Adipocyte (in vitro differentiated cells): ENCODE measurements at places on chromosomes 2 and 18.

DNA sequence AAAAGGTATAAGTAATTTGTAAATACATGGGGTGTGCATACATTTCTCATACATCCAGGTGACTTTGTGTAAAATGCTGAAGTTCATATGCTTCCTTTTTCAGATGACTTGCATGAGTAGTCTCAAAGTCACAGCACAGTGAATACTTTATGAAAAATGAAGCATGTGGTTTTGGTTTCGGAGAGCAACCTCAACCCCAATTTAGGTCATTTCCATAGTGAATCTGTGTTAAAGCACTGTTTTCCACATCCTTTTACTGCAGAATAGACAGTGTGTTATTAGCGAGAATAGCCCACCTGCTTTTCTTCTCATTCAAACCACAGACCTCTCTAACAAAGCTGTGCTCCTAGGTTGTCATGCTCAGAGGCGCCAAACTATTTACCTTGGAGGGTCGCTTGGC lies 204.4 kb upstream of the RASGRP3 start:
- peak; percentile 53 for DNase-seq

GRCh38 chr18:410047-410455 lies 90.5 kb downstream of the COLEC12 start:
- DNase-seq, result no peak

- DNase-seq, result no peak
These were observed 245.3 kb downstream of the TMEM182 start for GRCh38 chr2:103007086-103007485.

GRCh38 chr2:129849559-129850160 lies 129.8 kb upstream of the RAB6C start:
- DNase-seq, result peak; percentile 91

DNA sequence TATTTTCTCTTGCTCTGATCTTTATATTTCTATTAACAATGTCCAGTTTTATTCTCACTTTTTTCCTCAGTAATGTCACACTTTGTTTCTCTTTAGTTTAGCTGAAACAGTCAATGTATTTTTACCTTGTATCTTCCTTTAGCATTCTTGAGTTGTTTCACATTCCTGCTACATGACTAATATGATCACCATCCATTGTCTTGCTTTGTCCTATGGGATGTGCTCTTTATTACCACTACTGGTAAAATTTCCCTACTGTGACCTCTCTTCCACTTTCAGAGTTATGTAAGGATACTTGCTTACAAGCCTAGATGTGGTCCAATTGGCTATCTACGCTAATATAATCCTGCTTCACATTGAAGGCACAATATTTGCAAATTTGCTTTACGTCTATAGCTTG lies 457.9 kb downstream of the PIK3C3 start:
- no peak for DNase-seq

DNA sequence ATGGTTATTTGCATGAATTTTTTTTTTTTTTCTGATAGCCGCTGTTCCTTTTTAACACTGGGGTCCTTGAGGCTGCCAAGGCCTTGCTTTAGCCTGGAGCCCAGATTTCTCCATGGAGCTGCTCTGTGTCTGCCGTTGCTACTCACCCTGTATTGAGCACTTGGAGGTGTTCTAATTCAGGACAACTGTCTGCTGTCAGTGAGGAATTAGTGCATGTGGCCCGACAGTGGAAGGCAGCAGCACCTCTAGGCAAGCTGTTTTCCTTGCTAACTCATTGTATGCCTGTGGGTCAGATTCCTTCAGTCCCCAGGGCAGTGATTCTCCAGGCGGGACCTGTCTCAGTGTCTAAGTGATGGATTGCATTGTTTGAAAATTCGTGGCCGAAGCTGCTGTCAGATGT lies 147.7 kb upstream of the DPP10 start:
- DNase-seq, result no peak

DNA sequence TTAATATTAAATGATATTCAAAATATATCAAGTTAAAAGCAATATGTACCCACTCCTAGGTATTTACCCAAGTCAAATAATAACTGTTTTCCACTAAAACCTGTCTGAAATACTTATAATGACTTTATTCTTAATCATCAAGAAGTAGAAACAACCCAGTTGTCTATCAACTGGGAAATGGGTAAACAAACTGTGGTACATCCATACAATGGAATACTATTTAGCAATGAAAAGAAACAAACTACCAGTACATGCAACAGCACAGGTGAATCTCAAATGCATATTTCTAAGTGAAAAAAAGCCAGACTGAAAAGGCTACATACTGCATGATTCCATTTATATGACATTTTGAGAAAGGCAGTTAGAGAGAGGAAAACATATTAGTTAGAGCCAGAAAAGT lies 559.9 kb downstream of the MBD2 start:
- DNase-seq, result no peak

- DNase-seq, result no peak
These were observed 23.0 kb downstream of the INPP5D start for GRCh38 chr2:233082931-233083755.

DNA sequence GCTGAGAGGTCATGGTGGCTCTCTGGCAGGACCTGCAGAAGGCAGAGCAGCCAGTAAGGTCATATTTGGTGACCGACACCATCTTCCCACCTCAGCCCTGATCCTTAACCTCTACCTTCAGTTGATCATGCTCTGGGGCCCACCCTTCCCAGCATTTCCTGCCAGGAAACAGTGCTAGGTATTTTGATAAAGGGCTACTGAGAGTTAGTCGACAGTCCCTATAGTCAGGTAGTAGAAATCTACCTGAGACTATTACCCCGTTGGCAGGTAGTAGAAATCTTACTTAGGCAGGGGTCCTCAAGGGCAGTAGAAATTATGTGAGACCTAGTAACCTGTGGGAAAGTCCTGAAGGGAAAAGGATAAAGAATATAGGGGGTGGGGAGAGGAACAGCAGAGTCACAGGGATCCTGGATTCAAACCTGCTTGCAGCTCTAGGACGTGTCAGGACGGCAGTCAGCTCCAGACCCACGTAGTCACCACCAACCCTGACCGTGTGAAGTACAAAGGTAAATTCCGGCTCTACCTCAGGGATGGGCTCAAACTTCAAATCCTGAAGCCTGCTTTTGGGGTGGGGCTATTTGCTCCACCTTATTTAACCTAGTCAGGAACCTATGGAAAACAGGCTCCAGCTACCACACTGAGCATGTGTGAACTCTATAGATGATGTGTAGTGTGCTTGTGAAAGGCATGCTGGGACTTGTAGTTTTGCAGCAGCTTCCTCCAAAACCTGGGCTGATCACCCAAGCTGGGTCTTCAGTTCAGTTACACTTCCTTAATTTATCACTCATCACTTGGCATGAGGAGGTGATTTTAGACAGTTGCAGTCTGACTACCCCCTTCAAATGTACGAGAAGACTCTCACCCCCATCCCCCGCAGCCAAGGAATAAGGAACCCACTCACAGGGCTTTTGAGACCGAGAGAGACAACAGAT lies at the start of gene DQX1:
DQX1 (minus strand) TSS at position 515 of the 932 bp plus-strand sequence; CDS start at position 13, 502 bp downstream.
- no peak for DNase-seq

DNA sequence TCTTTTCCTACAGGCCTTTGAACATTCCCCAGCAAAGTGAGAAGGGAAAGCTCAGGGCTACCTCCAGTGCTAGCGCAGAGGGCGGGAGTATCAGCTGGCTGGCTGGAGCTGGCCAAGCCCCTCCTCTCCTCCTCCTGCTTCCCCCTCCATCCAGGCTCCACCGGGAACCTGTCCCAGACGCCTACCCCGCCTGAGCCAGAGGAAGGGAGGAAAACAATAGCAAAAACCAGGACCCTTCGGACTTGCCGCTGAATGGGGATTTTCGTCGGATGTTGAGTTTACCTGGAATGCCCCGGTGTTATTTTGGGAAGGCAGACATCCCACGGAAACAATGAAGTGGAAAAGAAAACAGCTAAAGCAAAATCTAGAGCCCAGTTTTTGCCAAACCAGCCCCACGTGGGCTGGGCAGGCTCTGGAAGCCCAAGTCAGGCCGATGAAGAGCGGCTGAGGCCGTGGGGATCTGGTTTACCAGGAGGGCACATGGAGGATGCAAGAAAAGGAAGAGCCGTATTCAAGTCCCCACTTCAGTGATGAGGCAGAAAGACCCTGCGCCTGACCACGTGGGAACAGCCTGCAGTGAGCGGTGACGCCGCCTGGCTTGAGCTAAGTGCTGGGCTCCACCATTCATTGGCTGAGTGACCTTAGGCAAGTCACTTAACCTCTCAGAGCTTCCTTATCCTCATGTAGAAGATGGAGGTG lies 100.4 kb upstream of the LCLAT1 start:
- no peak for DNase-seq

DNA sequence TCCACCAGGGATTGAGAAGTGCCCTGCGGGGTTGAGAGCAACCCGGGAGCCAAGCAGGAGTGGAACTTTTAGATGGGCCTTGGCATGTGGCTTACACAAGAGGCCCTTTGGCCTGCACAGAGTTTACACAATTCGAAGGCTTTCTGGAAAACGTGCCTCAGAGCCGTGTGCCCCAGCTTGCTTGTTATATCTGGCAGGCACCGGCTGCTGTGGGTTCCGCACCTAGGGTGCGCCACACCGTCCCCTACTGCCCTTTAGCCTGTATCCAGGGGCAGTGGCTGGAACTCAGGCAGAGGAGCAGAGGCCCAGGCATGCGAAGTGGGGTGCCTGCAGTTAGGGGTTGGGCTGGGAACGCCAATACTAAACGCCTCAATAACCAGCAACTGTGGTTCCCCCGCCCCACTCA lies 32.9 kb upstream of the EDAR start:
- no peak for DNase-seq

GRCh38 chr2:206978746-206979145 lies 39.4 kb downstream of the CPO start:
- no peak for DNase-seq

DNA sequence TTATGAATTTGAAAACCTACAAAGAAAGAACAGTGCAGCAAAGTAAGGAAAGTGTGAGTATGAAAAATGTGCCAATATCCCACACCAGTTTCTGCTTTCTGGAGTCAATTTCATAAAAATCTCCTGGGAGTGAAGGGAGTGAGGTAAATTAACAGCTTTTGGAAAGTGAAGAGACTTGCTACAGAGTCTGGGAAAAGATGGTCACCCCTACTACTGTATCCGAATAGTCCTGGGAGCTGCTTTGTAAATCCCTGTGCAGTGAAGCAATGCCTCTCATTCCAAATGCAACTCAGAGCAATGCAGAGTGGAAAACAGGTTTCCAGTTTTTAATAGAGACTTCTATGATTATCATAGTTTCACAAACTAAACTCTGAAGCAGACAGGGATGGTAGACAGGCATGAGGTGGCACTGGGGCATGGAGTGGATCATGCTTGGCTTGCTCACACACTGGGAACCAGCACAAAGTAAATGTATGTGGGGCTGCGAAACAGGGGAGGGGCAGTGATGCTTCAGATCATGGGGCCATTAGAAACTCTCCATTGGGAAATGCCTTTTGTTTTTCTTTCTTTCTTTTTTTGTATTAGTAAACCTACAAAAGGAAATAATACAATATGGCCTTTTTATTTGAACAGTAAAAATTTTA lies 10.6 kb downstream of the COL5A2 start:
- peak; percentile 50 for DNase-seq

DNA sequence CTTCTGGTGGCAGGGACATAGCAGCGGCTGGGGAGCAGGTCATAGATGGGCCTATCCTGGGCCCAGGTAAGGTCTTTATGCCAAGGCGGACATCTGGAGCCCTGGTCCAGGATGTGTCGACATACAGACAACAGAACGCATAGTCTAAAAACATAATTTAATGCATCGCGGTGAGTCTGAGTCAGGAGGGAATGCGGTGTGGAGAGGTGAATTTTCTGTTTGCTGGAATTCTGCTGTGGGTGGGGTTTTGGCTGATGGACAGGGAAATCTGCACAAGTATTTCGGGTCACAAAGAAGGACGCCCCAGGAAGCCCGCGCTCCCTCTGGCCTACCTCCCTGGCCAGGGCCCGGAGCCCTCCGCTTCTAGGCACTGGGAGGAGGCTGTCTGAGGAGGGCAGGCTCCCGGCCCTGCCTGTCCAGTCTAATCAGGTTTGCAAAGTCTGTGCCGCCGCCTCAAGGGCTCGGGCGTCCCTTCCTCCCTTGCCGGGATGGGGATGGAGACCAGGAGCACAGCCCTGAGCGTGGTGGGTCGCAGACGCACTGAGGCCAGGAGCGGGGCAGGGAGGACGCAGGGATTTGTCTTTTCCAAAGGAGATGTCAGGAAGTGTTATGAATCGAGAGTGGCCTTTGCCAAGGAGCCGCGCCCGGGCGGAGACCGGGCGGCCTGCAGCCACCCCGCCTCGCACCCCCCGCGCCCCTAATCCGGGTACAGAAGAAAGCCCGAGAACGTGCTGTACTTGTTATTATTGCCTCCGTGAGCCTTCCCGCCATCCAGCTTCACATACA lies 2.3 kb downstream of the C1QL2 start:
- no peak for DNase-seq

DNA sequence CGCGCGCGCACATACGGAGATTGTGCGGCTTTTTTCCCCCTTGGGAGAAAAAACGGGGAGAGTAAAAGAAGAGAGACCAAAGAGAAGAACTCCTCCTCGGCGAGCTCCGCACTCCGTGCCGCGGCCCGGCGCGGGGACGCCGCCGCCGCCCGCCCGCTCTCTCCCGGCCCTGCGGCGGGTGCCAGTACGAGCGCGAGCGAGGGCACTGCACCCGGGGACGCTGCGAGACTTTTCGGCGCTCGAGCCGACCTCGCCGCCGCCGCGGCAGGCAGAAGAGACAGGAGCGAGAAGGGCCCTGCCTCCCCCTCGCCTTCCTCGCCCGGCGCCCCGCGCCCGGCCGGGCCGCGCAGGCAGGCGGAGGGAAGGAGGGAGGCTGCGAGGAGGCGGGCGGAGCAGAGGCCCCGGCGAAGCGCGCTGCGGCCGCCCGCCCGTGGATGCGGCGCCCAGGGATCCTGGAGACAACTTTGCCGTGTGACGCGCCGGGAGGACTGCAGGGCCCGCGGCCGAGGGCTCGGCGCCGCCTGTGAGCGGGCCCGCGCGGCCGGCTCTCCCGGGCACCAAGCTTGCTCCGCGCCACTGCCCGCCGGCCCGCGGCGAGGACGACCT lies 857 bp upstream of the INHBB start:
- DNase-seq, result peak; percentile 61

GRCh38 chr2:83340424-83340823 lies 1118.7 kb downstream of the SUCLG1 start:
- DNase-seq, result no peak

DNA sequence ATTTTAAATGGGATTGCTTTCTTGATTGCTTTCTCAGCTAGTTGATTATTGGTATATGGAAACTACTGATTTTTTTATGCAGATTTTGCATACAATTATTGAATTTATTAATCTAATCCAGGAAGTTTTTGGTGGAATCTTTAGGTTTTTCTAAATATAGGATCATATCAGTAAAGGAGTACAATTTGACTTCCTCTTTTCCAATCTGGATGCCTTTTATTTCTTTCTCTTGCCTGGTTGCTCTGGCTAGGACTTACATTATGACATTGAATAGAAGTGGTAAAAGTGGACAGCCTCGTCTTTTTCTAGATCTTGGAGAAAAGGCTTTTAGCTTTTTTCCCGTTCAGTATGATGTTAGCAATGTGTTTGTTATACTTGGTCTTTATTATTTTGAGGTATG lies 51.3 kb downstream of the OTX1 start:
- DNase-seq, result no peak

DNA sequence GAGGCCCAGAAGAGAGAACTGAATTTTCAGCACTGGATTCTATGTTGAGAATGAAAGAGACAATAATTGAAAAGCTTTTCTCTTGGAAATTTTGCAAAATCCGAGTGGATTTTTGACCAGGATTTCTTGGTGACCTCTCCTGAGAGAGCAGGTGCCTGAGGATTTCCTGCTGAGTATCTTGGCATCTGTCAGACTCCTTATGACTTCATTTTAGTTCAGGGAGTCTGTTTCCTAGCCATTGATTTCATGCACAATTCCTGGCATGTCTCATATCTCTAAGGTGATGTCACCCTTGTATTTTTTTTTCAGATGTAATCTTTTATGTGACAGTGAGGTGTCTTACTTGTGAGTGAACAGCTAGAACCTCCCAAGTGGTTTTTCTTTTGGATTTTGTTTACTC lies 195.9 kb downstream of the NEDD4L start:
- no peak for DNase-seq

GRCh38 chr2:240170354-240170735 lies 29.9 kb upstream of the OTOS start:
- peak; percentile 20 for DNase-seq
